Activated naive CD8-positive, alpha-beta T cell treated with anti-CD3 and anti-CD28 coated beads, Interleukin-2, amount 10 ng/mL, durations not matched to agents 7 days and 5 days (primary cell): ENCODE measurements at places on chromosomes 16 and 17.

DNA sequence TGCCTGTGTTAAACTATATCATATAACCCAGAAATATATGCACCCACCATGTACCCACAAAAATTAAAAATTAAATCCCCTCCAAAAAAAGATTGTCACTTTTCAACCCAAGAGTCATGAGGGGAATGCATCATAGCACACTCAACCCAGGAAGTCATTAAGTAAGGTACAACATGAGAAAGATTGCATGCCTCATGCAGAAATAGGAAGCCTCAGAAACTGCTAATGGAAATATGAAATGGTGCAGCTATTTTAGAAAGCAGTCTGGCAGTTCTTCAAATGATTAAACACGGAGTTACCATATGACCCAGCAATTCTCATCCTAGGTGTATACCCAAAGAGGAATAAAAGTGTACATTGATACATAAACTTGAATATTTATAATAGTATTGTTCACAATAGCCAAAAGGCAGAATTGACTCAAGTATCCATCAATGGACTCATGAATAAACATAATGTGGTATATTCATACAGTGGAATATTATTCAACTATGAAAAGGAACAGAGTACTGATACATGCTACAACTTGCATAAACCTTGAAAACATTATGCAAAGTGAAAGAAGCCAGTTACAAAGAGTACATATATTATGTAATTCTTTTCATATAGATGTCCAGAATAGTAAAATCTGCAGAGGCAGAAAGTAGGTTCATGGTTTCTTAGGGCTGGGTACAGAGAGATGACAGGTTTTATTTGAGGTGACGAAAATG, 70.4 kb downstream of the TMEM100 start:
- DNase-seq, result no peak

GRCh38 chr17:1986783-1987451, 38.2 kb downstream of the RTN4RL1 start:
- no peak for DNase-seq

- no peak for DNase-seq
Measured at GRCh38 chr16:12942861-12943260, 41.5 kb downstream of the SHISA9 start.

DNA sequence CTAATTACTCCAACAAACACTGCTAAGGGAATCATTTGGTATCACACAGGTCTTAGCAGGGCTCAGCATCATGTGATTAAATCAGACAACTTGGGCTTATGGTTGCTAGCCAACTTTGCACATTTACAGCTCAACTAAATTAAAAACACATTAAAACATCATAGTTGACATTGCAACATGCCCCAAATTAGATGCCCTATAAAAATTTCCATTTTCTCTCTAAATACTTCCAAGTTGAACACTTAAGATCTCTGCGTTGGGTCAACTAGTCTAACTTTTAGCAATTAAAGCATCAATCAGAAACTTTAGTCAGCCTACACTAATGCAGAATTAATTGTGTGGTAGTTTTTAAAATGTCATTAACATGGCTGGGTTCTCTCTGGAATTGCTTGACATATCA, 12.1 kb downstream of the DNAJC7 start:
- DNase-seq, result no peak

DNA sequence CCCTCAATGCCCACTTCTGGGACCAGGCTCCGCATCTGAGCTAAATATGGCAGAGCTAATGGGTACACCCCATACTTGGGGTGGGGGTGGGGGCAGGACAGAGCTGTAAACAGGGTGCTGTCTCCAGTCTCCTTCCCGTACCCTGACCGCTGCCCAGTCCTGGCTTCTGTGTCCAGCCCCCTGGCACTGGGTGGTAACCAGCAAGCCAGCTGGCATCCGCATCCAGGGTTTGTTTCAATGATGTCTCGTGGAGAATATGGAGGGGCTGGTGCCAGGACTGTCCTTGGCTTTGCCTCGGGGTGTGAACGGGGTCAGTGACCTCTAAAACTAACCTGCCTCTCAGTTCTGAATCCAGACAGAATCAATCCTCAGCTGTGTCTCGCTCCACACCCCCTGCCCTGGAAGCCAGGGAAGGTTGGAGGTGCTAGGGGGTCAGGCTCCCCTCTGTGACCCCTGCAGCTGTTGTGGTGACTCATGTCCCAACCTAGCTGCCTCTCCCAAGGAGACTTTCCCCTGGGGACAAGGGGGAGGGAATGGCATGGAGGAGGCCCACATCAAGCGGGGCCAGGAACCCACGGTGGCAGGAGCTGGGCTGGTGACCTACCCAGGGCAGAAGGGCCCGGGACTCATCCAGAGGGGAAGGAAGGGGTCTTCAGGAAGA, 1.5 kb upstream of the PNMT start:
- DNase-seq, result no peak

DNA sequence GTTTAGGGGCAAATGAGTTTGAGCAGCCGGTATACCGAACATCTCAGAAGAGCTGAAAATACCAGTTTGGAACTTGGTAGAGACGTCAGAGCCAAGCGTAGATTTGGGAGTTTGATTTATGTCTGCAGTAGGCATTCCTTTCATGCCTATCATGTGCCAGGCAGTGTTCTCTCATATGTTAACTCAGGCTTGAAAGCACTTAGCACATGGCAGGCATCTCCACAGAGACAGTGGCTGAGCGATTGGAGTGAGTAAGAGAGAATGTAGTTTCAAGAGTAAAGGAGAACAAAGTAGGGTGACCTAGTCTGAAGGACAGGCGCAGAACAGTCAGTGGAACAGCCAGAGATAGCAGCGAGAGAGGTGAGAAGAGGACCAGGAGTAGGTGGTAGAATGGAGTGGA, 207.0 kb downstream of the FTO start:
- DNase-seq, result no peak

DNA sequence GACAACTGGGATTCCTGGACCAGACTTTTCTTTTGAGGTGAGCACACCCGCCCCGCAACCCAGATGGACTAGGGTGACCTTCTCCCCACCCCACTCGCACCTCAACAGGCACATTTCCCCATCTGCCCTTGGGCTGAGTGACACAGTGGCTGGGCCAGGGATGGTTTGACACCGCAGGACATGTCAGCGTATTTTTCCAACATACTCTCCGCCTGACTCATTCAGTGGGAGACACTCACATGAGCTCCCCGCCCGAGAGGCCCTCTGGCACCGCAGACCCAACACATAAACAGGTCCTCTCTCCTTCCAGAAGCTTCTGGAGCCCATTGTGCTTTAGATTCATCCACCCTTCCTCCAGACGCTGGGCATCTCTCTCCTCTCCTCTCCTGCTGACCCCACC, 69.4 kb downstream of the ZDHHC7 start:
- DNase-seq, result no peak

DNA sequence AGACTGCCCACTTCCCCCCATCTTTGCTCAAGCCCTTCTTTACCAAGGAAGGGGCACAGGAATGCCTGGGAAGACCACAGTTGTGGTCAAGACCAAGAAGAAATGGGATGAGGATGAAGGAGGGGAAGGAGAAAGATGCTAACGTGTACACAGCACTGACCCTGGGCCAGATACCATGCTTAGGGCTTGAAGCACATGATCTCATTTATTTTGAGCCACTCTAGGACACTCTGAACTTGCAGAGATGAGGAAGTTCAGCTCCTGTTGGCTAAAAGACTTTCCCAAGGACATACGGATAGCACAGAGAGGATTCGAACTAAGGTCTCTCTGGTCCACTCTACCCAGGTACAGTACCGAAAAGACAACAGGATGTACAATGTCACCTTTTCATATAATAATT, 42.6 kb downstream of the PIK3R5 start:
- no peak for DNase-seq

DNA sequence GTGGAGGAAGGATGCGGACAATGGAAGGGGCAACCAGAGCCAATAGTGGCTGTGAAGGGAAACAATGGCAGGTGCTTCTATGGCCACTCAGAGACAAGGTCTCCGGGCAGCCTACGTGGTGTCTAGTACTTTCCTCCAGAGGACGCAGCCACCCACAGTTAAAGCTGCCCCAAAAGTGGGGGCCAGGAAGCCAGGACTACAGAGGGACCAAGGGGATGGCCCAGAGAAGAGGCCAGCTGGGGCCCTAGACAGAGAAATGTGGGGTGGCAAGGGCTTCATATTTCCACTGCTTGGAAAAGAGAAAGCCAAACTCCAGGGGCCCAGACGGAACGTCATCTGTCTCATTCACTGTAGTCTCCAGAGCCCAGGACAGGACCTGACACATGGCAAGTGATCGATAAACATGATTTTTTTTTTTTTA, 837 bp upstream of the PER1 start:
- DNase-seq, result no peak

DNA sequence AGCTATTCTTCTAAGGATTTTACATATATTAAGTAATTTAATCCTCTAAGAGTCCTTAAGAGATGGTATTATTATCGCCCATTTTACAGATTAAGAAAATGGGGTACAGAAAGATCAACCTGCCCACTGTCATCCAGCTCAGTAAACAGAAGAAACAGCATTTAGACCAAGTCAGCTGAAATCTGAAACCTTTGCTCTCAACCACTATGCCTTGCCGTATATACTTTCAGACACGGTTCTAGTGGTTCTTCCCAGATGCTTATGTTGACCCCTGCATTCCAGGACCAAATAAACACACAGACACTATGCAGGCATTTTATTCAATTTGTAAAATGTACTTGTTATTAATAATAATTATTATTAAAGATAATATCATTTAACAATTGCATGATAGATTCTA, 854.8 kb downstream of the KCNJ2 start:
- no peak for DNase-seq

GRCh38 chr17:63029541-63029940, 63.5 kb downstream of the TANC2 start:
- no peak for DNase-seq

DNA sequence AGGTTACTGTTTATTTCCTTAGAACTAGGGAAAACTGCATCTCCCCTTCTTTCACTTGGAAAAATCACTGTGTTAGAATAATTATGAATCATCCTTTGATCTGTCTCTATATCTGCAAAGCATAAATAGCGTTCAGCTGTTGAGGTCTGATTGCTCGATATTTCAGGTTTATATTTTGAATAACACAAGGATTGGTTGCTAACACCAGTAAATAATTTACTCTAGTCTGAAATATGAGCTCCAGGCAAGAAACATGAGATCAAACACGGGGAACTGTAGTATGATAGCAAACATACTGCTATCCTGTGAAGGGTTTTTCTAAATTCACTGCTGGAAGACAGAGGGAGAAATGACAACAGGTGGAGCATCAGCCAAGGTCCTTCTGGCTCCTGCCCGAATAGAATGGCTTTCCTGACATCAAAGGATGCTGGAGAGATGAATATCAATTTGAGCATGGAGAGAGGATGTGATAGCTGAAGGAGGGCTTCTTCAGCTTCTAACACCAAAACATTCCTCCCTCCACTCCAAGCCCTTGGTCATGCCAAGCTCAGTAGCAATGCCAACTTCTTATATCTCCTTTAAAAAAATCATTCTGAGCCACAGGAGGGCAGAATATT, 450.3 kb downstream of the SHISA9 start:
- DNase-seq, result no peak

DNA sequence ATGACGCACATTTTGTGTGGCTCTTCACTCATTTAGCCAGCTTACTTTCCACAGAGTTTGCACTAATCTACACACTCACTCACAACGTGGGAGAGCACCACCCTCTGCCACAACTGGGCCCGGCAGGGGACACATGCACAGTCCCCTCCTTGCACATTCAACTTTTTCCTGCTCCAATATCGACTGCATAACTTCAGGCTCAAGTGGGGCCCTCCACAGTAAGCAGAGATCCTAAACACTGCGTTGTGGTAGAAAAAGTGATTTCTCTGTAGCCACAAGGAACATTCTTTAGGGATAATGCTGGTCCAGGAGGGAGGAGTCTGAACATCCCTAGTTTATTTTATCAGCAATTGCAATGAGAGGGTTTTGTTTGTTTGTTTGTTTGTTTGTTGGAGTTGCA, 40.0 kb downstream of the MRPS23 start:
- no peak for DNase-seq

DNA sequence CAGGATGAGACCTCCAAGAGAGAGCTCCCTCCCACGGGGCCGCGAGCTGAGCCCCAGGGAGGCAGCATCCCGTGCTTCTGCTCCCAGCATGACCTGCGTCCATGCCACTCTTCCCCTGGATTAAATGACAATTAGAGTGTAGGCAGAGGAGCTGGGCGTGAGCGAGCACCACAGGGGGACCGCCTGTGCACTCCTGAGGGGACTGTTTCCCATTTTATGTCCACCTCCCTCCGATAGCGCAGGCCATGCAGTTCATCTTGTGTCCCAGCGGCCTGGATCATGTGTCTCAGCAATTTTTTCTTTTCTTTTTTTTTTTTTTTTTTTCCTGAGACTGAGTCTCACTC, 5.8 kb upstream of the IL17C start:
- DNase-seq, result no peak

- no peak for DNase-seq
Measured at GRCh38 chr17:71023249-71024030, 854.1 kb downstream of the KCNJ2 start.

GRCh38 chr17:10156948-10157607, 41.3 kb downstream of the GAS7 start:
- peak; percentile 33 for DNase-seq

GRCh38 chr17:9900784-9901183, 4.3 kb downstream of the RCVRN start:
- no peak for DNase-seq

DNA sequence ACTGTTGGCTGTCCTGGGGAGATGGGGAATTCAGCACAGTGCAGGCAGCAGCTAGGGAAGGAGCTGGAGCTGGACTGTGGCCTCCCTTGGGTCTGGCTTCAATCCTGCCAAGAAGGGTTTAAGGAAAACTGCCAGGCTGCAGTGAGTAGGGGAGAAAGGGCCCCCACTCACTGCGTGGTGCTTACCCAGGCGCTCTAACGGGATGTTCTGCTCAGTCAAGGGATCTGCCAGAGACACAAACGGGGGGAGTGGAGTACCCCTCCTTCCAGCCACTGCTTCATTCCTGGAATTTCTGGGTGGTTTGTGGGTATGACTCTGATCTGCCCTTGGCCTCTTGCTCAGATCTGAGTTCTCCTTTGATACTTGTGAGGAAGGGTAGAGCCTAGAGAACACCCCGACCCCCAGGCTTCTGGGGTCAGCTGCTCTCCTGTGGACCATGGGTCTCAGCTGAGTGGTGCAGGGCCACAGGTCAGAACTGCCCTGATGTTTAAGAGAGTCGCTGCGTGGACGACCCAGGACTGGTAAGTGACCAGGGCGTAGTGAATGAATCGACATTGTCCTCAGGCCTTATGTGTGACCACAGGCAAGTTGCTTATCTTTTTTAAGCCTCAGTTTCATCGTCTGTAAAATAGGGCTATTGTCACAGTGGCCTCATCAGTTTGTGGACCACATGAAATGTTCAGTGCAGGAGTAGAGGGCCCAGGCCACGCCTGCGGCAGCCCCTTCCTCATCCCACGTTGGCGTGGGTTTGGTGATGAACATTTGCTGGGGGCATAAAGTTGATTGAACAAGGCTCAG, 9.6 kb downstream of the CRISPLD2 start:
- DNase-seq, result no peak
